ENCODE measurements at places on chromosomes 16 and 17. TPM values are rescaled to one million over a fixed set of nuclear protein-coding genes. Genes with fewer than 3 reads are reported as not detected.

The CNGB1 gene
- total RNA-seq, result under 0.01 TPM

The OMG gene
- total RNA-seq, result 0.25 TPM

- H3K27me3 ChIP-seq, result no peaks in the 10 kb centered on the region
- H3K4me1 ChIP-seq, result peaks cover 3% of the 10 kb centered on the region
- H3K27ac ChIP-seq, result no peak overlapping the region
- H3K36me3 ChIP-seq, result no peaks in the 10 kb centered on the region
- no peak overlapping the region for H3K4me3 ChIP-seq
These were observed 86.9 kb upstream of the CBX4 start for GRCh38 chr17:79926142-79926604.

- H3K4me1 ChIP-seq, result peaks cover 37% of the 10 kb centered on the region
- H3K27me3 ChIP-seq, result no peaks in the 10 kb centered on the region
- H3K36me3 ChIP-seq, result no peaks in the 10 kb centered on the region
- no peak for DNase-seq
These were observed 2.6 kb upstream of the ABCC3 start for GRCh38 chr17:50631908-50632571.

DNA sequence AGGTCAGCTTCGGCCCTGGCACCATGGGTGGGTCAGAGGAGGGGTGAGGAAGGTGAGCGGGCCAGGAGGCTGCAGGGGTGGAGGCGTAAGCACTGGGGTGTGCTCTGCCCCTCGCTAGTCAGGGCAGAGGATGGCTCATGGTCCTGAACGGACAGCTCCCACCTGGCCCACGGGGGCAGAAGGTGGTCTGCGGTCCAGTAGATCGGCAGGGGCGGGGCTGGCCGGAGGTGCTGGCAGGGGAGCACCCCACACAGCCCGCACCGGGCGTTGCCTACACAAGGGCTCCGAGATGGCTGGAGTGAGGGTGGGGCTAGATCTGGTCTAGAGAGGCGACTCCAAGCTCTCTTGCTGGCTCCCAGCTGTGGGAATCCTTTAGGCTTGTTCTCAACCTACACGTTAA is 8.2 kb downstream of the NPTX1 start:
- no peak overlapping the region for H3K27ac ChIP-seq
- no peaks in the 10 kb centered on the region for H3K4me1 ChIP-seq
- no peak overlapping the region for H3K4me3 ChIP-seq

DNA sequence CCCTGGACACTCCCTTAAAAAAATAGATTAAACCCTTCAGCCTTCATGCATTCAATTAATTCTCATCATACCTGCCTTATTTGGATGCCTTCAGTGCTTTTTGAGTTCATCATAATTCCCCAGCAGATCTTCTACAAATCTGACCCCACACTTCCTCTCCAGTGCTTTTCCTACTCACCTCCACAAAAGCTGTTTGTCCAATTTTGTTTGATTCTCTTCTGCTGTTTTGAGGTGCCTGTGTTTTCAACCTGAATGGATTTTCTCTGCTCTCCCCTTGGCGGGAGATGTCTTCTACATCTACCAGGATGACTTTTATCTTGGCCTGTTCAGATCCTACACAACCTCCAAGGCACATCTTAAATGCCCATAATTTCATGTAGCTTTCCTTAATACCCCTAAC is 112.7 kb downstream of the TOX3 start:
- no peak overlapping the region for H3K27ac ChIP-seq
- DNase-seq, result no peak
- H3K4me3 ChIP-seq, result no peak overlapping the region
- no peaks in the 10 kb centered on the region for H3K36me3 ChIP-seq
- no peaks in the 10 kb centered on the region for H3K27me3 ChIP-seq
- H3K4me1 ChIP-seq, result no peaks in the 10 kb centered on the region

GRCh38 chr16:81327011-81327410 is 12.2 kb downstream of the GAN start:
- H3K27ac ChIP-seq, result no peak overlapping the region
- no peak for DNase-seq
- H3K27me3 ChIP-seq, result no peaks in the 10 kb centered on the region
- H3K4me1 ChIP-seq, result no peaks in the 10 kb centered on the region
- H3K36me3 ChIP-seq, result no peaks in the 10 kb centered on the region

- peaks cover 16% of the 10 kb centered on the region for H3K4me1 ChIP-seq
- H3K27ac ChIP-seq, result no peak overlapping the region
- no peak for DNase-seq
- peaks cover 5% of the 10 kb centered on the region for H3K36me3 ChIP-seq
- no peak overlapping the region for H3K4me3 ChIP-seq
These were observed 2.8 kb upstream of the ALDOC start for GRCh38 chr17:28579526-28579925.

The HOXB3 gene
- 0.75 TPM for total RNA-seq

GRCh38 chr16:73228649-73229048 is 180.7 kb upstream of the ZFHX3 start:
- DNase-seq, result no peak
- no peak overlapping the region for H3K4me3 ChIP-seq
- no peaks in the 10 kb centered on the region for H3K4me1 ChIP-seq
- H3K36me3 ChIP-seq, result no peaks in the 10 kb centered on the region
- no peak overlapping the region for H3K27ac ChIP-seq
- H3K27me3 ChIP-seq, result no peaks in the 10 kb centered on the region

The NPIPA7 gene
- total RNA-seq, result 1.4 TPM

GRCh38 chr16:74718741-74719610 is 18.3 kb upstream of the MLKL start:
- no peak overlapping the region for H3K27ac ChIP-seq
- H3K4me1 ChIP-seq, result no peaks in the 10 kb centered on the region
- DNase-seq, result no peak
- H3K27me3 ChIP-seq, result no peaks in the 10 kb centered on the region

GRCh38 chr16:59543641-59544040 is 809.5 kb upstream of the GOT2 start:
- DNase-seq, result no peak
- H3K27me3 ChIP-seq, result no peaks in the 10 kb centered on the region
- no peak overlapping the region for H3K27ac ChIP-seq

DNA sequence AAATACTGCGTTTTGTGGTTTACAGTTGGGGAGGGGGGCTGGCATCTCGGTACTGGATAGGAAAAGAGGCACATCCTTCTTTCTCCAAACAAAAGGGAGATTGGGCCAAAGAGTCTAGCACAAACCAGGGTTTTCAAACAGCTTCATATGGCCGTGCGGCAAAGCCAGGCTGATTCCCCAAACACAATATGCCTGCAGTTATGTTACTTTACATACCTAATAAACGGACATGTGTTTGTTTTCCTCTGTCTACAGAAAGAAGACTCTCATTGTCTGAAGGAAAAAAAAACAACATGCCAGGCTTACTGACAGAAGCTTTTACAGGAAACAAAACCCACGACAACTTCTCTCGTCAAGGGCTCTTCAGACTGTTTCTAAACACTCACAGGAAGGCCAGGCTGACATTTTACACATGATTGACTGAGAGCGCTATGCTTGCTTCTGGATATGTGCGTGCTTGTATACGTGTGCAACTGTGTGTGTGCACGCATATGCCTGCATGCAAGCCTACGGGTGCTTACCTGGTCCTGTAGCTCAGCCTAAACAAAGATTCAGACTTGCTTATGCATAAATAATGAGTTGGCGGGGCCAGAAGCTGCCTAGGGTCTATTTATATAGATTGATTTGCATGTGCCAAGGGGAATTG is 461.0 kb upstream of the C16orf82 start:
- H3K4me3 ChIP-seq, result no peak overlapping the region
- no peaks in the 10 kb centered on the region for H3K4me1 ChIP-seq

The HOXB1 gene
- total RNA-seq, result not detected

GRCh38 chr17:57242148-57242547 is 14.2 kb upstream of the MSI2 start:
- H3K4me3 ChIP-seq, result no peak overlapping the region
- H3K36me3 ChIP-seq, result no peaks in the 10 kb centered on the region
- DNase-seq, result no peak
- peaks cover 2% of the 10 kb centered on the region for H3K27me3 ChIP-seq

The BAHCC1 gene
- 3.2 TPM for total RNA-seq

The CBX2 gene
- total RNA-seq, result 2.4 TPM

DNA sequence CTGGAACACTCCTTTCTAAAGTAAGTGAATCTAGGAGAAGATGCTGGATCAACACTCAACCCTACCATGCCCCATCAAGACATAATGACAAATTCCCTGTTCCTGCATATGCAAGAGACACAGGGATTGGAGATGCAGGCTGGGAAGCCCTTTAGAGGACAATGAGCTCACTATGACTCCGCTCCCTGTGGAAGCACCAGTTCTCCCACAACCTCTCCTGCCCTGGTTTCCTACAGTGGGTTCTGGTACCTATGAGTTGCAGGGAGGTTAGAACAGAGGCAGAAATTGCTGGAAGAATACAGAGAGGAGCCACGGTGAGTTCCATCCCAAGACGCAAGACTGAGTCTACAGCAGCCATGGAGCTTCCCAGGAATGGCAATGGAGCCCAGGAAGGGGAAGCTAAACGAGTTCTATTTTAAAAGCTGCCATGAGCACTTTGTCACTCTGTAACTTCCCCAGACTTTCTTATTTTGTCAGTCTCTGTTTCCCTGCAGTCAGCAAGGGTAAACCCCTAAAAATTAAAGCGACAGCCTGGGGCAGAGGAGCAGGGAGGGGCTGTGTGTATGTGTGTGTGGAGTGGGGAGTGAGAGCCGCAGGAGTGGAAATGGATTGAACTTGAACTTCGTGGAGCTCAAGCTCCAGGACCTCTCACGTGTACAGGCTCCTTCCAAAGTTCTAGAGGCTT is 42.3 kb upstream of the PIK3R6 start:
- H3K27me3 ChIP-seq, result no peaks in the 10 kb centered on the region
- no peak for DNase-seq
- H3K4me3 ChIP-seq, result no peak overlapping the region
- no peaks in the 10 kb centered on the region for H3K4me1 ChIP-seq

The ENPP7 gene
- 12.0 TPM for total RNA-seq

- H3K4me3 ChIP-seq, result peak overlapping the region; percentile 70
- peak overlapping the region; percentile 51 for H3K27ac ChIP-seq
- no peaks in the 10 kb centered on the region for H3K36me3 ChIP-seq
- peak; percentile 74 for DNase-seq
- H3K27me3 ChIP-seq, result no peaks in the 10 kb centered on the region
These were observed 231.9 kb downstream of the SEC14L1 start for GRCh38 chr17:77372444-77373298.

The CD300LB gene
- 0.33 TPM for total RNA-seq

The NUDT16L1 gene
- total RNA-seq, result 22.4 TPM

DNA sequence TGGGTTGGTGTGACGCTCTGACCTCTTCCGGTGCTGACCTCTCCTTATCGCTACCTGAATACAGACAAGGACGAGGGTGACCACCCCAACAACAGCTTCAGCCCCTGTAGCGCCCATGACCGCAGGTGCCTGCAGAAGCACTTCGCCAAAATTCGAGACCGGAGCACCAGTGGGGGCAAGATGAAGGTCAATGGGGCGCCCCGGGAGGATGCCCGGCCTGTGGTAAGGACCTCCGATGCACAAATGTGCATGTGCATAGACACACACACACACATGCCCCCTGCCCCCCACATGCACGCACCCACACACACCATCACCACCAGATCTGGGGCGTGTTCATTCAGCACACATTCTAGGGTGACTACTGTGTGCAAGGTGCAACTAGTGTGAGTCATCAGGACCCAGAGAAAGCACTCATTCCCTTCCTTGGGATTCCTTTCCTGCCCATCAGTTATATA is 9.7 kb downstream of the IGFBP4 start:
- no peak for DNase-seq
- H3K36me3 ChIP-seq, result peaks cover 55% of the 10 kb centered on the region
- no peak overlapping the region for H3K4me3 ChIP-seq
- peaks cover 90% of the 10 kb centered on the region for H3K4me1 ChIP-seq

The CACNG1 gene
- not detected for total RNA-seq

GRCh38 chr16:53812914-53813313 is 109.0 kb downstream of the FTO start:
- H3K36me3 ChIP-seq, result peaks cover 7% of the 10 kb centered on the region
- no peak for DNase-seq
- H3K27me3 ChIP-seq, result no peaks in the 10 kb centered on the region
- H3K4me3 ChIP-seq, result no peak overlapping the region
- H3K4me1 ChIP-seq, result no peaks in the 10 kb centered on the region

DNA sequence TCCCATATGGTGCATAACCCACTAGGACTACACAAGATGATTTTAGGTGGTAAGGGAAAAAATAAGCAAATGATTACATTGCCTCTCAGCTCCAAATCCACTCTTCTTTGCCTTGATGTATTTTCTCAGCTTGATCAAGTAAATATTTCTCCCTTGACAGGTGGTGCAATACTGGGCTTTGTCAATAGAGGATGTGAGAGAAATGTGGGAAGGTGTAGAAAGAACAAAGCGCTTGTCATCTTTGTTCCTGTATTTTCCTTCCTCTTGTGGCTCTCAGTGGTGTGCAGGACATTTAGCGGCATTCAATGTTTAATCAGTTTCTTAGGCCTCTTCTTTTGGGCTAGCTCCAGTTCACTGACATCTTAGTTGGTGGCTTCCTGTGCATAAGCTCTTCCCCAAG is 1165.8 kb upstream of the GOT2 start:
- H3K4me3 ChIP-seq, result no peak overlapping the region
- H3K4me1 ChIP-seq, result no peaks in the 10 kb centered on the region
- no peaks in the 10 kb centered on the region for H3K36me3 ChIP-seq
- DNase-seq, result no peak
- no peak overlapping the region for H3K27ac ChIP-seq

DNA sequence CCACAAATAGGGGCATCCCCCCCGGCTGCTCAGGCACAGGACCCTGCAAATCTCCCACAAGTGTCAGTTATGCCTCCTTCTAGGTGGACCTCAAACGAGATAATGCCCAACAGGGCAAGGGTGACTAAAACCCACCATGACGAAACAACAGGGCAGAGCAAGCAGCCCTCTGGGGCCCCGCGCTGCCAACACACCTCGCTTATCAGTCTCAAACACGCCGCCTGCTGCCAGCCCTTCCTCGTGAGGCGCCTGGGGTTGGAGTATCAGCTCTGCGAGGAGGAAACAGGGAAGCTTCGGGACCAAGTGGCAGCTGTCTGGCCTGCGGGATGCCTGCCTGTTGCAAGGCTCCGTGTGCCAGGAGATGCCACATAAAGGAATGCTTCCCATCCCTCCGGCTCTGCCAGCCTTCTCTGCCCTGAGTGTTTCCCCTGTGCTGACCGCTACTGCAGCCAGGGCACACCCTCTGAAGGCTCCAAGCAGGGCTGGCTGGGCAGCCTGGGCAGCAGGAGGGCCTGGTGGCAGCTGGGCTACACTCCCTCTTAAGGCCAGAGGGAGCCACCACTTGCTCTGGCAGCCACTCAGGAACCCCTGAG is 2.5 kb downstream of the SMIM5 start:
- H3K27ac ChIP-seq, result no peak overlapping the region
- peak; percentile 82 for DNase-seq
- no peaks in the 10 kb centered on the region for H3K36me3 ChIP-seq
- H3K27me3 ChIP-seq, result no peaks in the 10 kb centered on the region
- H3K4me3 ChIP-seq, result no peak overlapping the region
- H3K4me1 ChIP-seq, result peaks cover 8% of the 10 kb centered on the region

The CYB5D1 gene
- total RNA-seq, result 12.0 TPM

- DNase-seq, result no peak
- no peak overlapping the region for H3K4me3 ChIP-seq
- peak overlapping the region; percentile 51 for H3K27ac ChIP-seq
These were observed 126.7 kb upstream of the FOXF1 start for GRCh38 chr16:86383488-86384262.

- no peaks in the 10 kb centered on the region for H3K27me3 ChIP-seq
- peak within 1 kb of the TSS; percentile 97 for H3K4me3 ChIP-seq
- peak; percentile 44 for DNase-seq
These were observed at the start of gene RPUSD1 for GRCh38 chr16:787978-788398. Gene RPUSD1, minus strand, starts transcription at chr16:788381. Its CDS starts 644 bp downstream, at chr16:787737.
